ENCODE measurements at places on chromosomes 7 and 10.

DNA sequence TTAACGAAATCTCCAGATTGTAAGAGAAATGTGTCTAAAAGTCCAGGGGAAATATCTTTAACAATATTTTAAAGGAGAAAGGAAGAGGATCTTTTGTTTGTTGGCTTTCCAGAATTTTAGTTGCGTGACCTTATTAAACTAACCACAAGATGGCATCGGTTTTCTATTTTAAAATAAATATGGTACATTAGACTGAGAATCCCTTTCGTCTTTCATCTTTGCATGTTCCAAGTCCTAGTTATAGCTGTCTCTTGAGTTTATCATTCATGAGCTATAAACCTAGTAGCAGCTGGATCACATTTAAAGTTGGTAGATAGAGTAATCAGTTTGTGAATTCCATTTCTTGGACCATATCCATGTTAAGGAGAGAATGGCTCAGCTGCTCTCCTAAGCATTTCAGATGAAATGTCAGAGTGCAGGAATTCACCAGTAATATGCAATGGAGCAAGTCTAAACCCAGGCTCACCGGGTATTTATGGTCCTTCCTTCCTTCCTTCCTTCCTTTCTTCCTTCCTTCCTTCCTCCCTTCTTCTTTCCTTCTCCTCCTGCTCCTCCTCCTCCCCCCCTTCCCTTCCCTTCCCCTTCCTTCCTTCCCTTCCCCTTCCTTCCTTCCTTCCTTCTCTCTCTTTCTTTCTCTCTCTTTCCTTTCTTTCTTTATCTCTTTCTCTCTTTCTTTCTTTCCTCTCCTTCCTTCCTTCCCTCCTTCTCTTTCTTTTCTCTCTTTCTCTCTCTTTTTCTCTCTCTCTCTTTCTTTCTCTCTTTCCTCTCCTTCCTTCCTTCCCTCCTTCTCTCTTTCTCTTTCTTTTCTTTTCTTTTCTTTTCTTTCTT lies 57.8 kb upstream of the RAB18 start:
- no peak for DNase-seq

- DNase-seq = no peak
These were observed 31.2 kb downstream of the FAM171A1 start for GRCh38 chr10:15339892-15340291.

DNA sequence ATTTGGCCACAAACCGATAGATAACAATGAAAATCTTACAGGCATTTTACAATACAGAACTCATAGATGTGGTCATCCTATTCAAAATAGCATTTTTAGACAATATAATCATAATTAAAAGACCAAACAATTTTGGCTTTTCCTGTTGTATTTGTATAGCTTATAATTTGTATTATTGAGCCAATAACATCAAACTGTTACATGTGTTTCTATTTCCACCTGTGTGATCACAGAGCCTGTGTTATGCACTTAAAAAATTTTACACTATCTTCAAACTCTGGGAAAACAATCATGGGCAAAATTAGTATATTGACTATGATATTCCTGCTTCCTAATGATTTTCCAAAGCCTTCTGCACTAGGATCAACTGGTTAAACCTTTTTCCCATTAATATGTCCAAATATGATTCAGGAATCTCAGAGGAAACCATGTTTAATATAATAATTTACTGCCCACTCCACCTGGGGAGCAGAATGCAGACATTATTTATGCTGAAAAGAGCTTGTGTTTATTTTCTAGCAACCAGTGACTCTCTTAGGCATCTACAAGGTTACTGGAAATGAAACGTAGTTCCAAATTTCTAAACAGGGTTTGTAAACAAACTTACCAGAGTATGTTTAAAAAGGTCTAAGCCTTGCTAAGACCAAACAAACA lies 1.7 kb downstream of the RHOBTB1 start:
- no peak for DNase-seq

- no peak for DNase-seq
These were observed 63.1 kb upstream of the ITGA8 start for GRCh38 chr10:15782851-15783250.

DNA sequence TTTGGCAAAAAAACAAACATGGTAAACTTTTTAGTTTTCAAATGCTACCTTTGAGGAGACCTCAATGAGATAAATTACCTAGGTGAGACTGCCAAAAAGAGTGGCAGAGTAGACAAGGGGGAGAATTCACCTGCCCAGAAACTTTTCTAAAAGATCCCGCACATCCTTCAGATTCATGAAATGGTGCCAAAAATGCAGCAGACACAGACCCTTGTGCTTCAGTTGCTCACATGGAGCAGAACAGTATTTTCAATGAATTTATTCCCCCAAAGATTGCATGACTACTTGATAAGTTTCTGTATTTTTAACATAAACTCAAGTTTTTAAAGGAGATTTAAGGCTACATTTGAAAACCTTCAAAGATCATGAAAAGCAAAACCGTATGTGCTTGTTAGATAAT lies 270.0 kb downstream of the TRIL start:
- DNase-seq = no peak

- DNase-seq = no peak
These were observed 91.4 kb upstream of the PIK3CG start for GRCh38 chr7:106773721-106774120.

DNA sequence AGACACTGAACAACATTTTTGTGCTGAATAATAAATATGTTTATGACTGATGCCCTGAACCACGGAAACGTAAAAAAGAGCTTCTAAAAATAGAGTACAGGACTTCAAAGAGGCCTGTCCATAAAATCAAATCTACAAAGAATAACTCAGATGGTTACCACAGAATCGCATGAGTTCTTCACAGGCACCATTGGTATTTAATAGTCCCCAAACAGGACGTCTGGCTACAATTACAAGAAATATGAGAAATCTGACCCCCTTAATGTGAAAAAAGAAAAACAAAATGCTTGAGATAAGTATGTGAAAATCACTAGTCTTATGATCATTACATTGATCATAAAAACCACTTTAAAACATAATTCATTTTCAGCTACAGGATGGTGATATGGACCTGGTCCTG lies 20.8 kb downstream of the CYTH3 start:
- no peak for DNase-seq

- DNase-seq = no peak
These were observed 1172.9 kb upstream of the AUTS2 start for GRCh38 chr7:68425377-68425776.

DNA sequence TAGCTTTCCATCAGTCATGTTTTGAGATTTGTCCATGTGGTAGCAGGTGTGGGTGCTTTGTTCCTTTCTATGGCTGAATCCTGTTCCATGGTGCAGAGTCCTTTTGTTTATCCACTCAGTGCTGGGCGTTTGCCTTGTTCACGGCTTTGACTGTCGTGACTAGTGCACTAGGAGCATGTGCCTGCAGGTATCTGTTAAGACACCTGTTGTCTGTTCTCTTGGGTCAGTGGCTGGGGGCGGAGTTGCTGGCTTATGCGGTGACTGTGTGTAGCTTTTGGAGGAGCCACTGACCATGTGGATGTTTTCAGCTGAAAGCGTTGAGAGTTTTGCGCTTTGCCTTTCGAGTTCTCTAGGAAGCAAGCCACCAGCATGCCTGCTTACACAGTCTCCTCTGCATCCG lies 573.1 kb upstream of the FOXK1 start:
- no peak for DNase-seq

- no peak for DNase-seq
These were observed 184.2 kb downstream of the WDR37 start for GRCh38 chr10:1240341-1240775.

GRCh38 chr7:155283565-155284194 lies 14.0 kb upstream of the INSIG1 start:
- DNase-seq = no peak

DNA sequence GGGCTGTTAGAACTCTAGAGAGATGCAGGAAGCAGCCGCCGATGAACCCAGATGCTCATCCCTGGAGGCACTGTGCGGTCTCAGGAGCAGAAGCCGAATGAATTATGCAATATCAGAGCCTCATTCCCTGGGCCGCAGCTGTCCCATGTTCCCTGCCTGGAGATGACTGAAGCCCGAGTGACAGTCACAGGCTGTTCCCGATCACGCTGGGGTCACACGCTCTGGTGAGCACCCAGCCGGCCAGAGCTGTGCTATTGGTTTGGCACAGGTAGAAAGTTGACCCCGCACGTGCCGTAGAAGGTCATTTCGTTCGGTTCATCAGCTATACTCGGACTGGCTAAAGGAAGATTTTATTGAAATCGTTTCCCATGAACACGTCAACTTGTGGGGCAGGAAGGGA lies 140.5 kb upstream of the SH2B2 start:
- DNase-seq = no peak

GRCh38 chr7:101426303-101427011 lies 63.8 kb downstream of the COL26A1 start:
- DNase-seq = no peak

DNA sequence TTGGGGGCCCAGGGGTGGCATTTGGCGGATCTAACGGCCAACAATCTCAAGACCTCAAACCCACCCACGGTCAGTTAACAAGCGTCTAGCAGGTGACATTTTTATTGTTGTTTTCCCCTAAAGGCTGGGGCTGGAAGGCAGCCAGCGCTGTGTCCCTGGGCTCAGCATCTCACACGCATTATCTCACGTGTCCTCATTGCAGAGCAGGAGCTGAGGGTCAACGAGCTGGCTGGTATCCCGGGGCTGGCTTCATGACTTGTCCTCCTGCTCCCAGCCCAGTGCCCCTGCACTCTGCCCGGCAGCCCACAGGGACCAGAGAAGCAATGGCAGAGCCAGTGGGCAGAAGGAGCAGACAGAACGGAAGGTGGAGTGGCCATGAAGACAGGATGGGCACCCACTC lies 54.4 kb upstream of the TMEM273 start:
- no peak for DNase-seq

GRCh38 chr7:123372368-123372767 lies 162.0 kb downstream of the IQUB start:
- DNase-seq = no peak

DNA sequence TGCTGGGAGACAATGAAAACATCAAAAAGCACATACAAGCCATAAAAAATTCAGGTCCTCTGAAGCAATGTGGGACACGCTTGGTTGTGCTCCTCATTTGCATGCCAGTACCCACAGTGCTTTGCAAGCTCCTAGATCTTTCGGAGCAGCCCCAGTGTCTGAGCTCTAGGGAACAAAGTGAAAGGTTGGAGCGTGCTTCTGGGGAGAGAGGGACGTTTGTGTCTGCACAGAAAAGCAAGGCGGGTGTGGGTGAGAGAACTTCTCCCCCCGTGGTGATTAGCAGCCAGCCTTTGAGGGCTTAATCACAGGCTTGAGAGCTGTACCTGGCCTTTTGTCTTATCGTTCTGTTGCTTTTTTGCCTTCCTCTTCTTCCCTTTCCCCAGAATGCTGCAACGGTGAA lies 76.7 kb upstream of the HABP2 start:
- no peak for DNase-seq

GRCh38 chr7:30065746-30066145 lies 37.5 kb downstream of the PLEKHA8 start:
- DNase-seq = no peak

GRCh38 chr10:71124921-71125748 lies 87.2 kb upstream of the UNC5B start:
- DNase-seq = no peak

- DNase-seq = no peak
These were observed 6.1 kb upstream of the SH3PXD2A start for GRCh38 chr10:103861505-103861904.

- no peak for DNase-seq
These were observed 286.4 kb upstream of the SP4 start for GRCh38 chr7:21141476-21141875.

GRCh38 chr7:80236681-80237080 lies 102.0 kb downstream of the GNAI1 start:
- no peak for DNase-seq

GRCh38 chr10:127935071-127935561 lies 28.2 kb downstream of the PTPRE start:
- no peak for DNase-seq

DNA sequence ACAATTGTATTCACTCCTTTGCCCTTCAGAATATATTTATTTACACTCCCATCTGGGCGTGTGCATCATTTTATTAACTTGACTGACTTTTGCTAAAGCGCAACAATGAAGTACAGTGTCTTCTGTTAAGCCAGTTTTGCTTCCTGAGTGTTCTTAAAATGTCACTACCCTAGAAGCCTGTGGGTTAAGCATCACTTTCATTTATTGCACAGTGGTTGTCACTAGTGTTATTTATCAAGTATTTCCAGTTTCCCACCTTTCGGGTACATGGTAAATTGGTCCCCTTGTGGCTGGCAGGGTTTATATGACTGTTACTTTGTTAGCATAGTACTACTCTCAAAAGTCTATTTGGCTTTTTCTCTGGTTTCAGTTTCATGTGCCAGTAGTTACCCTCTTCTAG lies 3.3 kb downstream of the HILPDA start:
- DNase-seq = no peak

- no peak for DNase-seq
These were observed 279.6 kb downstream of the DNAJB6 start for GRCh38 chr7:157616426-157616825.

- no peak for DNase-seq
These were observed 16.1 kb downstream of the TBATA start for GRCh38 chr10:70769121-70769520.

DNA sequence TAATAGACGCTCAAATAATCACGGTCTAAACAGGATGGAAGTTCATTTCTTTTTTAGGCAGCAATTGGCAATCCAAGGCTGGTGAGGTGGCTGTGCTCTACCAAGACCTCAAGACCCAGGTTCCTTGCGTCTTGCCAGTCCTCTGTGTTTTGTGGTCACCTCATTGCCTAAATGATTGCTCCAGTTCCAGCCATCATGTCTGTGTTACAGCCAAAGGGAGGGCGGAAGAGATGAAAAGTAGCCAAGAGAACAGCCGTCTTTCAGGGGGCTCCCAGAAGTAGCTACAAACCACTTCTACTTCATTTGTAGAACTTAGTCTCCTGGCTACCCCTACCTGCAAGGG lies 19.2 kb upstream of the C10orf67 start:
- DNase-seq = no peak

DNA sequence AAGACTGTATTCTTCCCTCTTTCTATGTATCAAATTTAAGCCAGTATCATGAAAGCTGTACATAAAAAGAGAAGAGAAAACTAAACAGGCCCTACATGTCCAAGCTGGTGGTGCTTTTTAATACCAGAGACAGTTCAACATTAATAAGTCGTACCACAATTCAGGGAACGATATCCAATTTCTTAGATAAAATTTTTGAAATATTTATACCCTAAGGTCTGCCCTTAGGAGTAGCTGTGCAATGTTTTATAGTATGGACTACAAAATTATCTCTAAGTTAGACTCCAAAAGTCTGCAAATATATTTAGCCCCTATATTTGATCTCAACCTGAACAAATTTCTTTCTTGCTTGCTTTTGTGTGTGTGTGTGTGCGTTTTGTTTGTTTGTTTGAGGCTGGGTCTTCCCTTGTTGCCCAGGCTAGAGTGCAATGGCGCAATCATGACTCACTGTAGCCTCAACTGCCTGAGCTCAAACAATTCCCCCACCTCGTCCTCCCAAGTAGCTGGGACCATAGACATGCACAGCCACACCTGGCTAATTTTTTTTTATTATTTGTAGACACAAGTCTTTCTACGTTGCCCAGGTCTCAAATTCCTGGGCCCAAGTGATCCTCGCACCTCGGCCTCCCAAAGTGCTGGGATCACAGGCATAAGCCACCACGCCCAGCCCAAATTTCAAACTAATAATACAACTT lies 13.2 kb downstream of the ARHGAP19 start:
- DNase-seq = no peak

- DNase-seq = no peak
These were observed 4.2 kb upstream of the PILRA start for GRCh38 chr7:100369105-100369504.

GRCh38 chr10:20855398-20856038 lies 41.6 kb downstream of the NEBL start:
- DNase-seq = no peak

- no peak for DNase-seq
These were observed 1.3 kb upstream of the SLC26A5 start for GRCh38 chr7:103447073-103447960.

- DNase-seq = no peak
These were observed 116.4 kb downstream of the ITGB8 start for GRCh38 chr7:20447021-20447650.

All from stimulated activated CD8-positive, alpha-beta memory T cell treated with anti-CD3 and anti-CD28 coated beads, Interleukin-15, amount 100 ng/mL, for 24 hours (primary cell).